ENCODE measurements at places on chromosomes 3 and 15.

GRCh38 chr15:56099311-56099710 lies 105.9 kb upstream of the NEDD4 start:
- H3K27ac ChIP-seq, result no peak overlapping the region
- DNase-seq, result no peak
- no peak overlapping the region for H3K4me3 ChIP-seq

DNA sequence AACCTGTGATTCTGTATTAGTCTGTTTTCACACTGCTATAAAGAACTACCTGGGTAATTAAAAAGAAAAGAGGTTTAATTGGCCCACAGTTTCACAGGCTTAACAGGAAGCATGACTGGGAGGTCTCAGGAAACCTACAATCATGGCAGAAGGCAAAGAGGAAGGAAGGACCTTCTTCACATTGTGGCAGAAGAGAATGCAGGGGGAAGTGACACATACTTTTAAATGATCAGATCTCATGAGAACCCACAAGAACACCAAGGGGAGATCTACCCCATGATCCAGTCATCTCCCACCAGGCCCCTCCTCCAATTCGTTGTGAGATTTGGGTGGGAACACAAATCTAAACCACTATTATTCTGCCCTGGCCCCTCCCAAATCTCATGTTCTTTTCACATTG lies 6.1 kb downstream of the ZKSCAN7 start:
- H3K27me3 ChIP-seq, result no peaks in the 10 kb centered on the region
- H3K36me3 ChIP-seq, result peaks cover 32% of the 10 kb centered on the region
- peaks cover under 1% of the 10 kb centered on the region for H3K4me1 ChIP-seq
- no peak overlapping the region for H3K27ac ChIP-seq
- no peak for DNase-seq

DNA sequence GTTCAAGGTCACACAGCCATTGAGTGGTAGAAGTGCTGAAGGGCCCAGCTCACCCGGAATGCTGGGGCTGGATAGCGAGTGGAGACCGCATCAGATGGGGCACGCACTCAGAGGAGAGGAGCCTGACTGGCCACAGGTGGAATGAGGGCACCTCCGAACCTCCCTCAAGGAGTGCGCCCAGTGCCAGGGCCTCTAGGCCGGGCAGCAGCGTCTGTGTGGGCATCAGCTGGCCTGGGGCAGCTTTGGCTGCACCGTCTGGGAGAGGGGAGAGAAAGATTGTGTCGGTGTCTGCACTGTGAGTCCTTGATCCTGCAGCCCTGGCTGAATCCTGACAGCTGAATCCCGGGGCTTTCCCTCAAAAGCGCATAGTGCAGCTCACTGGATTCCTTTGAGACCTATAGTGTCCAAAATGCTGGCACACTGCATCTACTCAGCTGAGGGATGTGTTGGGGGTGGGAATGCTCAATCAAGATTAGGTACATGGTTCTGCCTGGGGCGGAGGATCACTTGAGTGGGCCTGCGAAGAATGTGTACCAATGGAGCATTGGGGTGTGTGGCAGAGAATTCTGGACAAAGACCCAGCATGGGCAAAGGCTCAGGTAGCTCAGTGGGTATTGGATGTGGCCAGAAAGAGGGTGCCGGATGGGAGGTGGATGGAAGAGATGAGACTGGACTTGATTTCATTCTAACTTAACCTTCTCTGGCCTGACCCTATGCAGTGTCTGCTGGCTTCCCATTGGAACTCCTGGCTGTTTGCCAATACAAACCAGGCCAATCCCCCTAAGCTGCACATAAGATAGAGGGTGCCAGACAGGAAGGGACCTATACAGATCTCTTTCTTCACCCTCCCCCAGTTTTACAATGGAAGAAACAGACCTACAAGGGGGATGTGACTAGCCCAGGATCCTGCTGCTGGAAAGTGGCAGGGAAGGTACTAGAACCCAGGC lies 950 bp downstream of the ANKDD1A start:
- peaks cover 32% of the 10 kb centered on the region for H3K4me1 ChIP-seq
- no peaks in the 10 kb centered on the region for H3K36me3 ChIP-seq
- no peak for DNase-seq

DNA sequence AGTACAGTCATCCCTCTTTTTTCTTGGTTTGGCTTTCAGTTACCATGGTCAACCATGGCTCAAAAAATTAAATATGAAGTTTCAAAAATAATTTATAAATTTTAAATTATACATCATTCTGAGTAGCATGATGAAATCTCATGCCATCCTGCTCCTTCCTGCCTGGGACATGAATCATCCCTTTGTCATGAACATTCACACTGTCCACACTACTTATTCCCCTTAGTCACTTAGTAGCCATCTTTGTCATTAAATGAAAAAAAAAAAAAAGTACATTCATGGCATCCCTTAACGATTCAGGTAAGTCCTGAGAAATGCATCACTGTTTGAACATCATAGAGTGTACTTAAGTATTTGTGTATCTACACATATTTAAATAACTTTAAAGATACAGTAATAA lies 1046.3 kb downstream of the ROBO2 start:
- H3K36me3 ChIP-seq, result no peaks in the 10 kb centered on the region
- H3K4me3 ChIP-seq, result no peak overlapping the region
- no peaks in the 10 kb centered on the region for H3K4me1 ChIP-seq
- DNase-seq, result no peak
- no peak overlapping the region for H3K27ac ChIP-seq

GRCh38 chr15:31161951-31162350 lies 60.4 kb upstream of the TRPM1 start:
- no peaks in the 10 kb centered on the region for H3K27me3 ChIP-seq
- no peak overlapping the region for H3K27ac ChIP-seq
- H3K4me3 ChIP-seq, result no peak overlapping the region
- no peaks in the 10 kb centered on the region for H3K36me3 ChIP-seq

- H3K4me3 ChIP-seq, result no peak overlapping the region
- no peaks in the 10 kb centered on the region for H3K27me3 ChIP-seq
- H3K36me3 ChIP-seq, result no peaks in the 10 kb centered on the region
- H3K4me1 ChIP-seq, result peaks cover 13% of the 10 kb centered on the region
- H3K27ac ChIP-seq, result no peak overlapping the region
These were observed 40.1 kb downstream of the CBLB start for GRCh38 chr3:105828703-105829102.

GRCh38 chr3:30355622-30356021 lies 250.8 kb upstream of the TGFBR2 start:
- peaks cover 30% of the 10 kb centered on the region for H3K4me1 ChIP-seq
- H3K27ac ChIP-seq, result peak overlapping the region; percentile 79
- H3K36me3 ChIP-seq, result no peaks in the 10 kb centered on the region

- no peaks in the 10 kb centered on the region for H3K4me1 ChIP-seq
- no peaks in the 10 kb centered on the region for H3K27me3 ChIP-seq
- DNase-seq, result no peak
- H3K27ac ChIP-seq, result no peak overlapping the region
These were observed 36.7 kb downstream of the ACSBG1 start for GRCh38 chr15:78197632-78198031.

GRCh38 chr3:74036102-74036501 lies 411.4 kb upstream of the PDZRN3 start:
- no peaks in the 10 kb centered on the region for H3K27me3 ChIP-seq
- H3K4me1 ChIP-seq, result no peaks in the 10 kb centered on the region
- no peak overlapping the region for H3K27ac ChIP-seq
- DNase-seq, result no peak

- no peak overlapping the region for H3K27ac ChIP-seq
- no peak for DNase-seq
- peak overlapping the region; percentile 41 for H3K4me3 ChIP-seq
- H3K27me3 ChIP-seq, result no peaks in the 10 kb centered on the region
These were observed 984.1 kb downstream of the EPHA3 start for GRCh38 chr3:90091549-90091948.

- H3K36me3 ChIP-seq, result no peaks in the 10 kb centered on the region
- H3K27me3 ChIP-seq, result no peaks in the 10 kb centered on the region
- H3K27ac ChIP-seq, result no peak overlapping the region
- DNase-seq, result no peak
- H3K4me3 ChIP-seq, result no peak overlapping the region
These were observed 92.0 kb upstream of the CCDC54 start for GRCh38 chr3:107285197-107285596.

GRCh38 chr3:53613125-53613524 lies 118.7 kb downstream of the CACNA1D start:
- no peak overlapping the region for H3K27ac ChIP-seq
- H3K4me3 ChIP-seq, result no peak overlapping the region
- H3K27me3 ChIP-seq, result no peaks in the 10 kb centered on the region
- H3K4me1 ChIP-seq, result no peaks in the 10 kb centered on the region
- H3K36me3 ChIP-seq, result no peaks in the 10 kb centered on the region

DNA sequence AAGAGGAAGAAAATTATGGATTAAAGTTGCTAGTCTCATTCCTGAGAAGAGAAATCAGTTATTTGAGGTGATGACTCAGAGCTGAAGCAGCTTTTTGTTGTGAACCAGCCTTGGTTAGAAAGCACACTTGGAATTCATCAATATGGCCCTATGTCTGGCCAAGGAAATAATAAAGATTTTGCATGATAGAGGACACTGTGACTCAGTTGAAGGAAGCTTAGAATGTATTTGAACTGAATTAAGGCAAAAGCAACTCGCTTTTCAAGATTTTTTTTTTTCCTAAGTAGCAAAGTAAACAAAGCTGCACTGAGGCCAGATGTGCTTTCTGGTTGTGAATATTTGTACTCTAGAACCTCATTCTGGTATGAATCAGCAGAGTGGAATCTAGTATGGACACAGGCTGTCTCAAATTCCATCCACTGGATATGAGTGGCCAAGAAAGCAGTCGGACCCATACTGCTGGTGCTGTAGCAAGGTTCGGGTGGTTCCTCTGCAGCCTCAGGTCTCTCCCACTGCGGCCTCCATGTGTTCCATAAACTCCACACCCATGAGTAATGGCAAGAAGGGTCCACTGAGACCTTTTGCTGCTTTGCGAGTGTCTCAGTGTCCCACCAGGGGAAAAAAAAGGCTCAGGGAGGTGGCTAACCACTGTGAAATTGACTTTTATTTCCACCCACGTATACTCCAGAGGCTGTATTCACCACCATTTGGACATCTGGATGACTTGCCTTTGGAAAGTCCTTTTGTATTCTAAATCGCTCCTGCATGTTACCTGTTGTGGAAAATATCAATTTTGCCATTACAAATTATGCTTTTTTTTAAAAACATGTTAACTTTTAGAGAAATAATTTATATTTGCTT lies 53.1 kb downstream of the TGFBR2 start:
- H3K36me3 ChIP-seq, result peaks cover 16% of the 10 kb centered on the region
- H3K4me3 ChIP-seq, result peak overlapping the region; percentile 50
- no peak for DNase-seq
- H3K4me1 ChIP-seq, result peaks cover 98% of the 10 kb centered on the region
- H3K27me3 ChIP-seq, result no peaks in the 10 kb centered on the region
- peak overlapping the region; percentile 77 for H3K27ac ChIP-seq

GRCh38 chr15:99407716-99408115 lies 156.4 kb downstream of the LRRC28 start:
- no peak overlapping the region for H3K4me3 ChIP-seq
- H3K27me3 ChIP-seq, result no peaks in the 10 kb centered on the region
- no peaks in the 10 kb centered on the region for H3K36me3 ChIP-seq
- DNase-seq, result no peak
- H3K27ac ChIP-seq, result peak overlapping the region; percentile 69
- peaks cover 15% of the 10 kb centered on the region for H3K4me1 ChIP-seq

GRCh38 chr3:101722394-101723173 lies 1.8 kb upstream of the CEP97 start:
- H3K4me1 ChIP-seq, result peaks cover 15% of the 10 kb centered on the region
- no peak for DNase-seq
- no peaks in the 10 kb centered on the region for H3K36me3 ChIP-seq
- no peak overlapping the region for H3K27ac ChIP-seq

DNA sequence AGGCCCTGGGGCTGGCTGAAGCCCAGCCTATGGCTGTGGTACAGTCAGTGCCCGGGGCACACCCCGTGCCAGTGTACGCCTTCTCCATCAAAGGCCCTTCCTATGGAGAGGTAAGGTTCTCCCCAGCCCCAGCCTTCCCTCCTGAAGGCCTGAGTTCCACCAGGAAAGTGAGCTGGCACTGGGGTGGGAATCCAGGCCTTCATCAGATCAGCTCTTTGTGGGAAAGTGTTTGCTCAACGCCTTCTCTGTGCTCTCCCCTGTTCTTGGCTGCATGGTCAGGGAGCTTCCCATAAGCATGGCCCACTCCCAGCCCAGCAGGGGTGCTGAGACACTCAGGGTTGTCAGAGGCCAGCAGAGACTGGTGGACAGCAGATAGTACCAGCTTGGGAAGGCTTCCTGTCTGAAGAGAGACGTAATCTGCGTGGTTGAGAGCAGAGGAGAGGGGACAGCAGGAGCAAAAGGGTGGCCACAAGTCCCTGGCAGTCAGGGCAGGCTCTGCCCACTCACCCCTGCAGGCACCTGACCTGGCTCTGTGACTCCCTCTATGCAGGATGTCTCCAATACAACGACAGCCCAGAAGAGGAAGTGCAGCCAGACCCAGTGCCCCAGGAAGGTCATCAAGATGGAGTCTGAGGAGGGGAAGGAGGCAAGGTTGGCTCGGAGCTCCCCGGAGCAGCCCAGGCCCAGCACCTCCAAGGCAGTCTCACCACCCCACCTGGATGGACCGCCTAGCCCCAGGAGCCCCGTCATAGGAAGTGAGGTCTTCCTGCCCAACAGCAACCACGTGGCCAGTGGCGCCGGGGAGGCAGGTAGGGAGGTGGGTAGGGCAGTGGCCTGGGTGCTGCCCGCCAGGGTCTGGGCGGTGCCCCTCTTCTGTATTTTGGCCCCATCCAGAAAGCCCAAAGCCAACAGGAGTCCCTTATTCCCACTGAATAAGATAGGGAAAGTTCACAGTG lies 38.4 kb downstream of the PML start:
- H3K36me3 ChIP-seq, result peaks cover 42% of the 10 kb centered on the region
- no peaks in the 10 kb centered on the region for H3K4me1 ChIP-seq
- no peaks in the 10 kb centered on the region for H3K27me3 ChIP-seq
- H3K4me3 ChIP-seq, result no peak overlapping the region

DNA sequence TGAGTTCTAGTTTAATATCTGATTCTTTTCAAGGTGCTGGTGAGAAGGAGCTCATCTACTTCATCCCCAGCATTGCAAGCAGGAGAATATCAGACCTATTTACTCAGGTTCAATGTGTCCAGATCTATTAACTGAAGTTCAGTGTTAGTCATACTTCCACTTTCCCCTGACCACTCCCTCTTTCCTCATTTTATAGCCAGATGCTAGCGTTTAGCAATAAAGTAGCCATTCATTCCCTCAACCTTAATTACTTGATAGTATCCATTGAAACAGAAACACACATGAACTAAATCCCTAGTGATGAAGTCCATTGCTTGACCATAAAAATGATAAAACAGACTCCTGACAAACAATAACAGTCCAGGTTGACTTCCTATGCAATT lies 60.0 kb downstream of the RPL22L1 start:
- H3K4me1 ChIP-seq, result peaks cover 4% of the 10 kb centered on the region
- no peak for DNase-seq
- H3K27ac ChIP-seq, result no peak overlapping the region
- H3K27me3 ChIP-seq, result no peaks in the 10 kb centered on the region
- no peak overlapping the region for H3K4me3 ChIP-seq
- no peaks in the 10 kb centered on the region for H3K36me3 ChIP-seq

- no peaks in the 10 kb centered on the region for H3K4me1 ChIP-seq
- H3K4me3 ChIP-seq, result no peak overlapping the region
- no peaks in the 10 kb centered on the region for H3K27me3 ChIP-seq
- no peak overlapping the region for H3K27ac ChIP-seq
- H3K36me3 ChIP-seq, result no peaks in the 10 kb centered on the region
These were observed 168.9 kb downstream of the RAP2B start for GRCh38 chr3:153330901-153331300.

- H3K4me3 ChIP-seq, result no peak overlapping the region
- no peak overlapping the region for H3K27ac ChIP-seq
- no peak for DNase-seq
- H3K4me1 ChIP-seq, result peaks cover 6% of the 10 kb centered on the region
- no peaks in the 10 kb centered on the region for H3K27me3 ChIP-seq
These were observed 56.3 kb downstream of the ISG20 start for GRCh38 chr15:88695101-88695500.

GRCh38 chr15:88714782-88715372 lies 76.1 kb downstream of the ISG20 start:
- no peaks in the 10 kb centered on the region for H3K36me3 ChIP-seq
- H3K27me3 ChIP-seq, result no peaks in the 10 kb centered on the region
- no peak overlapping the region for H3K4me3 ChIP-seq
- peaks cover 7% of the 10 kb centered on the region for H3K4me1 ChIP-seq
- no peak for DNase-seq
